Muscle of arm (tissue), 14 donors: ENCODE measurements at places on chromosomes 16 and 17. TPM values are rescaled to one million over a fixed set of nuclear protein-coding genes. Genes with fewer than 3 reads are reported as not detected.

- DNase-seq: no peak
Measured at GRCh38 chr17:81234940-81235821, 3.7 kb downstream of the TEPSIN start.

DNA sequence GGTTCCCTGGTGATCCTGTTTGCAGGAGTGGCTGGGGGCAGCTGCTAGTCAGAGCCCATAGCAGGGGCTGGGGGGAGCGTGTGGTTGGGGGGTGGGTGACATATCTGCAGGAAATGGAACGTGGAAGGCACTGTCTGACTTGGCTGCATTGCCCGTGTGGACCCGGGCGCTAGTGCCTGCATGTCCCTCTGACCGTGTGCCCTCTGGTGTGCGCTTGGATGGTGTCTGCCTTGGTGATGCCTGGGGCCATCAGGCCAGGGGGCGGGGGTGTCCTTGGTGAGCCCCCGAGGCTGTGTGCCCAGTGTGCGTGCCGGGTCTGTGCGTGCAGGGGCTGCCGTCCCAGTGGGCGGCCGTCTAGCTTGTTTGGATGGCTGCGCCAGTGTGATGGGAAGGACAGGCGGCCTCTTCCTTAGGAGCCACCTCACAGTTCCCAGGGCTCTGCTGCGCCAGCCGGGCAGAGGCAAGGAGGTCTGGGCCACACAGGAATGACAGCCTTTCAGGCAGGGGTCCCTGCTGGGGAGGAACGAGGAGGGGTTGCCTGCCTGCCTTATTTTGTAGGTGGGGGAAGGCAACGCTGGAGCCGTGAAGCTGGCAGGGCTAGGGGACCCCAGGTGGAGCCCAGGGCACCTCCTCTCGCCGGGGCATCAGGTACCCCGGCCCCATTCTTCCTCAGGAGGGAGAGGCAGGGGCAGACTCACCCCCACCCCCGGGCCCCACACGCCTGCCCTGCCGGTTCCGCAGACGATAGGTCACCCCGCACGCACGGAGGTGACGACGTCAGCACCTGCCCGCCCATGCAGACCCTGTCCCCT is 693 bp downstream of the NDRG4 start:
- DNase-seq: no peak

DNA sequence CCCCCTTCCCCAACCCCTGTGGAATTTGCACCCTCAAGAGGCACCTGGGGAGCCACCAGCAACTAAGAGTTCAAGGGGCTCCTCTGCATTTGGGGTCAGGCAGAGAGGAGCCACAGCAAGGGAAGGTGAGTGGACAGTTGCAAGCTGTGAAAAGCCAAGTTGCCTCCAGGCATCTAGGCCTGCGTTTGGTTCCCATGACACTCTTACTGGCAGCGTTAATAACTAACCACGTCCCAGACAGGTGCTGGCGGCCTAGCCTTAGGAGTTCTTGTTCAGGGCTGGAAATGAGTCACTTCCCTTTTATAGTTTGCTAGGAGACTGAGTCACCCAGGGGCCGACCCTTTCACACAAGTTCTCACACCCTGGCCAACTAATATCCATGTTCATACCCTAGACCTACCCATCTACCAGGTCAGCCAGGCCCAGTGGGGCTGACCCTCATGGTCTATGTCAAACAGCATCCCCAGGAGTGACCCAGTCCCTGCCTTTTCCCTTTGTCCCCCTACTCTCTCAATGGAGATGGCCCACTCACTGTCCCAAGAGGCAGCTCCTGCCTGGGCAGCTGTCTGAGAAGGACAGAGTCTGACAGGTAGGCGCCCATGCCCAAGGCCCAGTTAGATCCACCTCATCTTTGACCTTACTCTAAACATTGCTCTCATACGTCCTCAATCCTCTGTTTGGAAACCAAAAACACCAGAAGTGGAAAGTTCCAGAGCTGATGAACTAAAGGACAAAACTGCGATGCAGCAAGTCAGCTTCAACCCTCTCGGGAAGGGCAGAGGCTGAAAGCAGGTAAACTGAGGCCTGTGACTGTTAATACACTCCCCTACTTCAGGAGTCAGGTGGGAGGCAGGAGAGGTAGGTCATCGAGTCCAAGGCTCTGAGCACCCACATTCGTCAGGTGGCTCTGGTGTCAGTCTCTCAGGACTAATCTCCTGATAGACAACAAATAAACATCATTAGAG is 300.6 kb downstream of the SOX9 start:
- no peak for DNase-seq

The IL17C gene
- polyA plus RNA-seq: not detected

The SHCBP1 gene
- polyA plus RNA-seq: 9.8 TPM

The MT1A gene
- not detected for polyA plus RNA-seq

DNA sequence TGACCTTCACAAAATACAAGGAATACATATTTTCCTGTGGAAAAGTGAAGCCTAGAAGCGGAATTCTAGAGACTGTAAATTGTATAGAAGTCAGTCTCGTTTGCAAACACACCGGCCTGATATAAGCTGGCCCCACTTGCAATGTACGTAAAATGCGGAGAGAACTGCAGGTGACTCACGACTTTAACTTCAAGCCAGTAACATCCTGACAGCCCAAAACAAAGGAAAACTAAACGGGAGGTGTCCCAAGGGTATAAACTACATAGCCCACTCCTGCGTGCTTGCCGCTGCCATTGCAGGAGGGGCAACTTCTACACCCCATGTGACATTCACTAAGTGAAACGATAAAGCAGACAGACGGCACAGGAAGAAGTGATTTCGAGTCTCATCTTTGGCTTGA is 101.6 kb downstream of the CYTH1 start:
- no peak for DNase-seq

- no peak for DNase-seq
Measured at GRCh38 chr16:29684679-29685078, 5.7 kb downstream of the QPRT start.

The CYGB gene
- polyA plus RNA-seq: 12.8 TPM

The DOC2A gene
- polyA plus RNA-seq: 1.1 TPM

GRCh38 chr16:83201748-83202147 is 575.0 kb downstream of the CDH13 start:
- DNase-seq: no peak

DNA sequence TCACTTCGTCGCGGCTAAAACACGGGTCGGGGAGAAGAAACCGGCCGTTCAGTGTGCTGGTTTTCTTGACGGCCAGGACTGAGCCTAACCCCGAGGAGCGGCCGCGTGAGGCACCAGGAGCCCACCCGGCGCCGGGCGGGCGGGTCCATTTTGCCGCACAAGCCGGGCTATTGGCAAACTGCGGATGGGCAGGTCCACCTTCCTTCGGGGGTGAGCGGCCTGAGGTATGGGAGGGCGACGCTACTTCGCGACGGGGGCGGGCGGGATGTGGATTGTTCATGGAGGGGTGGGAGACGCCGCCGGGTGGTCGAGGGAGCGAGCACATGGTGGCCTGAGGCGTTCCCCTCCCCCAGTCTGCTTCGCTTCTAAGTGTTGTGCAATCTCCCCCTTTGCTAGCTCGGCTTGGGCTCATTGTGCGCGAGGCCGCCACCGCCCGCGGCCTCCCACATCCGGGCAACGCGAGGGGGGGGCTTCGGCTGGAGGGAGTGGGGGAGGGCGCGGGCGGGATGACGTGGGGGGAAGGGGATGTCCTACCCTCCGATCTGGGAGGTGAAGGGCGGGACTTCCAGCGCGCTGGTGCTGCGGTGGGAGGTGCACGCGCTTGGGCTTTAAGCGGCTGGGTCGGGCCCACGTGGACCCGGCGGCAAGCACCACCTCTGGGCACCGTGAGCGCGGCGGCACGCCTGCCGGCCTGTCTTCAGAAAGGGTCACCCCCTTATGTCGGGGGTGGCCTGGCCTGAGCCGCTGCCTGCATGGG is 5.9 kb upstream of the CD68 start:
- peak; percentile 93 for DNase-seq
